MM.1S (cell line): ENCODE measurements at places on chromosomes 13 and 19.

- no peak for DNase-seq
These were observed 381.1 kb downstream of the LIG4 start for GRCh38 chr13:107834281-107834680.

DNA sequence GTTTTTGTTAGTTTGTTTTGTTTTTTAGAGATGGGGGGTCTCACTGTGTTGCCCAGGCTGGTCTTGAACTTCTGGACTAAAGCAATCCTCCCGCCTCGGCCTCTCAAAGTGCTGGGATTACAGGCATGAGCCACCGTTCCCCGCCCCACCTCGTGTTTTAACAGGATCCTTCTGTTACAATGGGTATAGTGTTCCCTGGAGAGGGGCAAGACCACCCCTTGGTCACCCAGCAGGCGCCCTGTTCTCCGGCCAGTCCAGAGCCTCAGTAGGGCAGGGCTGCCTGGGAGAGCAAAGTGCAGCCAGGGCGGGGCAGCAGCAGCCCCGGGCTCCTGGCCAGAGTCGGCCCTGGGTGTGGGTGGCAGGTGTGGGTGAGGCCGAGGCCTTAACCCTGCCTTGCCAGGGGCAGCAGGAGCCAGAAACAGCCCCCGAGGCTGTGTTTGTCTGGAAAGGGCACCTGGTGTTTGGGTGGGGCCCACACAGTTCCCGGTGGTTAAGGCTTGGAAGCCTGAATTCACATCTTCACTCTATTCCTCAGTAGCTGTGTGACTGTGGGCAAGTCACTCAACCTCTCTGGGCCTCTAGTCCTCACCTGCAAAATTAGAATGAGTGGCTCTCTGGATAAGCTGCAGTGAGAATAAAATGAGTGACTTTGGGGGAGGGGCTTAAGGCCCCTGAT, 7.2 kb downstream of the VASP start:
- DNase-seq = no peak

DNA sequence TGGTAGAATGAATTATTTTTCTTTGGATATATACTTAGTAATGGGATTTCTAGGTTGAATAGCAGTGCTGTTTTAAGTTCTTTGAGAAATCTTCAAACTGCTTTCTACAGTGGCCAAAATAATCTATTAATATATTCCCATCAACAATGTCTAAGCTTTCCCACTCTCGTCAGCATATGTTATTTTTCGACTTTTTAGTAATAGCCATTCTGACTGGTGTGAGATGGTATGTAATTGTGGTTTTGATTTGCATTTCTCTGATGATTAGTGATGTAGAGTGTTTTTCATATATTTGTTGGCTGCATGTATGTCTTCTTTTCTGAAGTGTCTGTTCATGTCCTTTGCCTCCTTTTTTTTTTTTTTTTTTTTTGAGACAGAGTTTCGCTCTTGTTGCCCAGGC, 90.2 kb upstream of the CSNK1A1L start:
- DNase-seq = no peak

DNA sequence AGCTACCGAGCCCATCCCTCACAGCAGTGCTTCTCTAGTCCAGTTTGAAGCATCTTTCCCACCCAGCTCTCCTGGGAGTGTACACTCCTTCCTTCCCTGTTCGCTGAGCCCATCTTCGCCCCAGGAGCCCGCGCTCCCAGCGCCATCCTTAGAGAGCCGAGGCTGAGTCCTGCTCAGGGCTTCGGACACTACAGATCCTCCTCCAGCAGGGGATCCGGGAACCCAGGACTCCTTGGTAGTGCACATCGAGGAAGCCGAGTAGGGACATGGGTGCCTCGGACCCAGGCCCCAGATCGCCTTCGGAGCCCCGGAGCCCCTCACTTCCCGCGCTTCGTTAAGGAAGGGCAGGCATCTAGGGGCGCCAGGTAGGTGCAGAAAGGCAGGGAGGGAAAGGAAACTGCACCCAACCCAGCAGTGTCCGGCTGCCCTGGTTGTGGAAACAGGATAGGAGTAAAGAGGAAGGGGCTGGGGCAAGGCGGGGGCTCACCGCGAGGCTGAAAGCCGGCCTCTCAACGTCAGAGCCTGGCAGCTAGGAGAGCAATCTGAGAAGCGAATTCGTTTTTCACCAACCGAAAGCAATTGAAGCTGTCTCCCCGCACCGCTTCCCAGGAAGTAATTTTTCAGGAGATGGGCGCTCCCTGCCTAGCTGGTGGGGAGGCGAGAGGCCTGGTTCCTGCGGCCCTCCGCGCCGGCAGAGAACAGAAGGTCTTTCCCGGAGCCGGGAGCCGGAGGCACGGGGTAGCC, 1.0 kb downstream of the PDX1 start:
- DNase-seq = no peak

DNA sequence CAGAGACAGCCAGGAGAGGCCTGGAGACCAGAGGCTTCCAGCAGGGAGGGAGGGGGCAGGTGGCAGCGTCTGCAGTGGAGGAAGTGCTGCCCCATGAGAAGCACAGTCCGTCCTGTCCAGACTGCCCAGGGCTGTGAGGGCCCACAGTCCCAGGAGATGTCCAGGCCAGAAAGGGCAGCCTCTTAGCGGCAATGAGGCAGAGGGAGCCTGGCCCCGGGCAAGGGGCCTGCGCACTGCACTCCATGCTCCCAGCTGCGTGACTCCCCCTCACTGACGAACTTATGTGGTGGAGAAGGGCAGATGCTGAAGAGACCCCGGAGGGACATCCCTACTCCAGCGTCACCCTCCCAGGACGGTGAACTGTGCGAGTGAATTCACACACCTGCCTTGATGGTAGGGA, 115.3 kb downstream of the SOX1 start:
- DNase-seq = no peak

DNA sequence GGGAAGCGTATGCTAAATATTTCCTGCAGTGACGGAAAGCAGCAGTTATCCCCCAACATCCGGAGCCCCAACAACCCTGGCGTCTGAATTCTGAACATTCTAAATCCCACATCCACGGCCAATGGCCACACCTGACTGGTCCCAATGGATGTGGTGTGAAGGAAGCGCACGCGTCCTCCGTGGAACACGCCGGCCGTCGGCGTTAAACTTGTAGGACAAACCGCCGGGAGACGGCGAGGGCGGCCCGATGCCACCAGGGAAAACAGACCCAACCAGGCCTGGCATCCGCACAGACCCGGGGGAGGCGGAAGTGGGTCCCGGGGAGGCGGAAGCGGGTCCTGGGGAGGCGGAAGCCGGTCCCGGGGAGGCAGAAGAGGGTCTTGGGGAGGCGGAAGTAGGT, 3.2 kb downstream of the SHC2 start:
- no peak for DNase-seq

- no peak for DNase-seq
These were observed 57.8 kb upstream of the POSTN start for GRCh38 chr13:37656247-37656940.

GRCh38 chr19:1507763-1508506, 4.9 kb downstream of the ADAMTSL5 start:
- DNase-seq = peak; percentile 73

- DNase-seq = peak; percentile 90
These were observed 38.1 kb upstream of the KCTD15 start for GRCh38 chr19:33758541-33759013.

DNA sequence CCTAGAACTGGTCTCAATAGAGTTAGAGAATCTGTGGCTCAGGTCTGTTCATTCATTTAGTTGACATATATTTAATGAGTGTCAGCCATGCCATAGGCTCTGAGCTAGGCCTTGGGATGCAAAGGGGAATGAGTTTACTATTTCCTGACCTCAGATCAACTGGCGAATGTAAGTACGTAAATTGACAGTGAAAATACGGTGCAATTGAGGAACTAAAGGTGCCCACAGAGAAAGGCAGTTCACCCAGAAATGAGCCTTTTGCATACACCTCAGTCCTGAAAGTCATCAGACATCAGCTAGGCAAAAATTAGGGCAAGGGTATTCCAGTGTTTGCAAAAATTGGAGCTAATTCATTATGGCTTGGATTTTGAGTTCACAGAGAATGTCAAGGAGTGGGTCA, 20.6 kb upstream of the UPF3A start:
- no peak for DNase-seq

DNA sequence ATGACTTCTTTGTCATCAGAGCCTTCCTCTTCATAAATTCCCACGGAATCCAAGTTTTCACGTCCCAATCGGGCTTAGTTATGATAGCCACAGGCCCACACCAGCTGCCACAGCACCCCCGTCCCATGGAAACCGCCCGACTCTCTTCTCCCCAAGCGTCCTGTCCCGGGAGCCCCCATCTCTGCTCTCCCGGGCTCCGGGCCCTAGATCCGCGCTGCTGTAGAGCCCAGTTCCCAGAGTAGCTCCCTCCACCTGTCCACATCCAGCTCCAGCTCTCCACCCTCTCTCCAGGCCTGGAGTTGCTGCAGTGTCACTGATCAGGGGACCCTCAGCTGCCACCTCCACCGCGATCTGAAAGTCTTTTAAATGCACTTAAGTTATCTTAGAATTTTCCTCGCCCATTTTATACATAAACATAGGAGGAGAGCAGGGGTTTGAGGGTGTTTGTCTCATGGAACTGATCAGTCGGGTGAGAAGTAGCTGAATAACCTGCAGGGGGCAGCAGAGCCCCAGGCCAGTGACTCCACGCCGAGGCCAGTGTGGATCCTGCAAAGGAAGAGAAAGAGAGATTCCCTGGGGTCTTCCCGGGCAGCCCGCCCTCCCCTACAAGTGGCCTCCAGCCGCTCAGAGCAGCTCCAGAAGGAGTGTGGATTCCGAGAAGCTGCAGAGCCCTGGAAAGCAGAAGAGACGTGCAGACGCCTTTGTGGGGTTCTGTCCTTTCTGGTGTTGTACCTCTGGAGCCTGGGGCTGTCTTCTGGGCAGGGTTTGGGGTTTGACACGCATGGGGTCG, 1.1 kb upstream of the ZNF763 start:
- DNase-seq = peak; percentile 68

GRCh38 chr13:47835470-47836228, 165.4 kb downstream of the SUCLA2 start:
- no peak for DNase-seq

DNA sequence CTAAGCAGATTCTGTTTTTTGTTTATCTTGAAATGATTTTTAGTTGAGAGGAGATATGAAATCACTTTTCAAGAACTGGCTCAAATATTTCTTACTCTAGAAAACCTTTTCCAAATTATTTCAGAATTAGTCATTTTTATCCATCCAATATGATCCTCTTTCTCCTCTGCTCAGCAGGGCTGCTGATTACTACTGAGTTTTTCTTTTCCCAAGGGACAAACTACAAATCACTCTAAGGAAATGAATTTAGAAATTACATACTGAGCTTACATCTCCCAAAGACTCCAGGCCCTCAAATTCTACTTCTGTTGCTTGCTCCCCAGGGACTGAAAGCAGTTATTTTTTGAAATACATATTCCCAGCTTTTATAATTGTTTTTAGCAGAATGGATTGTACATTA, 87.4 kb upstream of the UFM1 start:
- no peak for DNase-seq

- no peak for DNase-seq
These were observed 12.2 kb upstream of the TIMM44 start for GRCh38 chr19:7955696-7956095.

DNA sequence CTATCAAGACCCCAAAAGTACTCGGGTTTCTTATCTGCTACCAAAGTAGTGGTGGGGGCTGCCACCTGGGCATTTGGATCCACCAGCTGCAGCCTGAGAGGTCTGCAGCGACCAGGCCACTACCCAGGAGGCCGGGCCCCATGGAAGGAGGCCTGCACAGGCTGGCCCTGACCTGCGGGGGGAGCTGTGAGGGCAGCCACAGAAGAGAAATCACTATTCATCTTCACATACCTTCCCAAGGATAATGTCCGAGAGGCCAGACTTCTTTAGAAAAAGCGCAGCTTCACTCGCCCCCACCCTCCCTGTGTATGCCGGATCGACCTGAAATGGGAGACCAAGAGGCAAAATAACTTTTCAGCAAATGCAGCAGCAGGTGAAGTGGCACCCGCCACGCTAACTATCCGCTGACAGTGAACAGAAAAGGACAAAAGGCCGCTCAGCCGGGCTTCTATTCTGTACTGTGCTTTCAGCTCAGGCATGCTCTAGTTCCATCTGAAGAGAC, 30.1 kb downstream of the EPS15L1 start:
- no peak for DNase-seq

DNA sequence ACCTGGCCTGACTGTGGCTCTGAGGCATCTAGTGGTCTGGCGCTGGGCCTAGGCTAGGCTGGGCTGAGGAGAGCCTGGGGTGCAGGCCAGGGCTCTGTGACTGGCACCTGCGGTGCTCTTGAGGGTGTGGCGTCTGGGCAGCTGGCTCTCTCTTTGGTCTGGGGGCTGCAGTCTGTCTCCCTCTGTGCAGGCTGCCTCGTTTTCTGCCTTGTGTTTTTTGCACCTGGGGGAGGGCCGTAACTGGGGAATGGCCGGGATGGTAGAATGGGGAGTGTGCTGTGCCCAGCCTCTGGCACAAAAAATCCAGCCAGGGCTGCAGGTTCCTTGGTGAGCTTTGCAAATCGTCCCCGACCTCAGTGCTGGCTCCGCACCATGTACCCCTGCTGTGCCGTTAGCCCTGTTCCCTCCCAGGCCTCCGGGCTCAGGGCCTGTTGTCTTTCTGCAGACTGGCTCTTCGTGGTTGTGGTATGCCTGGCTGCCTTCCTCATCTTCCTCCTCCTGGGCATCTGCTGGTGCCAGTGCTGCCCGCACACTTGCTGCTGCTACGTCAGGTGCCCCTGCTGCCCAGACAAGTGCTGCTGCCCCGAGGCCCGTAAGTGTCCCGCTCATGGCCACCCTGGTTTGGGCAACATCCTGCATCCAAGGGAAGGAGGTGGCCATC, 6.5 kb upstream of the USF2 start:
- no peak for DNase-seq

- DNase-seq = no peak
These were observed 6.1 kb downstream of the STK11 start for GRCh38 chr19:1211494-1212234.

- DNase-seq = no peak
These were observed 34.2 kb downstream of the NALCN start for GRCh38 chr13:101382086-101382485.

DNA sequence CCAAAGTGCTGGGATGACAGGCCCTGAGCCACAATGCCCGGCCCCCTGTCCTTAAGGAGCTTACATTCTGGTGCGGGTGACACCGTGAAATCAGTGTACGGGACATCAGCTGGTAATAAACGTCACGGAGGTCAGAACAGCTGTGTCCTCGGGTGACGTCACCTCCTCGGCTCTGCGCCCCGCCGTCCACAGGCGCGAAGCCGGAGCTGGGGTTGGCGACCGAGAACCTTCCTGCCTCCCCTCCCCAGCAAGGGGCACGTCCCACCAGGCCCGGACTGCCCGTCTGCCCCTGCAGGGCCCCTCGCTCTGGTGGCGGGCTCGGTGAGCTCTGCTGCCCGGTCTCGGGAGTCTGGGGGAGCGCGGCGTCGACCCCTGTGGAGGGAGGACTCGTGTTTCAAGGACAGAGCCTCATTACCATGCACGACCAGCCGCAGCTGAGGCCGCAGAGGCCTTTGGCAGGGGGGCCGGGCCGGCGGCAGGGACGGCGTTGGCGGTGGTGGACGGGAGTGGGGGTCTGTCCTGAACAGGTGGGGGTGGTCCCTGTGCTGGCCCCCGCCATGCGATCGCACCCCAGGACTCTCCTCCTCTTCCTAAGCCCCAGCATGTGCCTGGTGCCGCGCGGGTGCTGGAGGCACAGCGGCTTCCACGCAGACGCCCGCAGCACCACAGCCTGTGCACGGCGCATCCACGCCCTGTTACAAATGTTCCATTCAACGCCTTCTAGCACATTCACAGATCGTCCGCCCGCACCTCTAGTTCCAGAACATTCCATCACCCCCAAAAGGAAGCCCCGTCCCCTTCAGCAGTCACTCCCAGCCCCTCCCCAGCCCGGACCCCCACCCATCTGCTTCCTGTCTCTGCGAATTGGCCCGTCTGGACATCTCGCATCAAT, 5.4 kb downstream of the LINGO3 start:
- no peak for DNase-seq
